ENCODE measurements at places on chromosomes 11 and 22. TPM values are rescaled to one million over a fixed set of nuclear protein-coding genes. Genes with fewer than 3 reads are reported as not detected.

SLC22A9 gene
- total RNA-seq: not detected

DNA sequence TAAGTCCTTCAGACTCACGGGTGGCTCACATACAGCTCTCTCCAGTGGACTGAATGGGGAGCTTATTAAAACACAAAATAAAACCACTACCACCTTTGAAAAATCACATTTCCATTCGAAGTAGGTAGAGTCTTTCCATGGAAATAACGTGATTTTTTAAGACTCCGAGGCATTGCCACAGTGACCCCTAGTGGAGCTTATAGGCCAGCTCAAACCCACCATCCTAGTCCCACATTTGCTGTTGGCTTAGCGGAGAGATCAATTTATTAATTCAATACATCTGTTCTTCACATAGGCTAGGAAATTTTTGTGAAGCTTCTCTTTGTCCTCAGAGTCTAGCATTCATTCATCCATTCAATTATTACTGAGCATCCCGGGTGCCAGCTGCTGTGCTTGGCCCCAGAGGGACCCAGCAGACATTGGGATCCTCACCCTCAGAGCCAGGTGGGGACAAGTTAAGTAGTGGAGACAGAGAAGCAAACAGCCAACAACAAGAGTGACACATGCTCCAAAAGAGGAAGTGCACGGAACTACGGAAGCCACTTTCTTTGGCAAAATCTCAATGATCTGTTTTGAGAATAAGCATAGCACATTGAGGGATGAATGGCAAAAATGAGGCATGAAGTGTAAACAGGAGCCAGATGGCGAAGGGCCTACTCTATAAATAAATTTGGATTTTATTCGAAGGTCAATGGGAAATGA is 10.2 kb upstream of the P4HA3 start:
- peak; percentile 21 for DNase-seq

GGTLC3 gene
- not detected for total RNA-seq

SCUBE2 gene
- total RNA-seq: 0.10 TPM

All from H4 (cell line).